Renal cortical epithelial cell (primary cell): ENCODE measurements at places on chromosomes 7 and 10. TPM values are rescaled to one million over a fixed set of nuclear protein-coding genes. Genes with fewer than 3 reads are reported as not detected.

The PSMG3 gene
- total RNA-seq: 12.2 and 41.7 TPM in 2 replicates

The RBP3 gene
- not detected in 2 replicates for total RNA-seq

The ADAM22 gene
- total RNA-seq: 1.2 and 1.6 TPM in 2 replicates

The AGMO gene
- 0.05 and 0.35 TPM in 2 replicates for total RNA-seq

The DENND2A gene
- 13.5 and 67.9 TPM in 2 replicates for total RNA-seq

The CPN1 gene
- total RNA-seq: not detected in 2 replicates

The ODAD2 gene
- total RNA-seq: 1.2 and 4.7 TPM in 2 replicates

The CTAGE15 gene
- total RNA-seq: 0.87 TPM in 1 of 2 replicates, not detected in the other

The NME8 gene
- not detected in 2 replicates for total RNA-seq

The FEZF1 gene
- total RNA-seq: not detected in 2 replicates

The POM121C gene
- total RNA-seq: 6.1 and 29.4 TPM in 2 replicates

The SPAG6 gene
- 0.70 TPM in 1 of 2 replicates, not detected in the other for total RNA-seq

The HTR5A gene
- total RNA-seq: not detected in 2 replicates

- DNase-seq: no peak
Observed at GRCh38 chr10:130986846-130987245, 324.7 kb downstream of the TCERG1L start.

DNA sequence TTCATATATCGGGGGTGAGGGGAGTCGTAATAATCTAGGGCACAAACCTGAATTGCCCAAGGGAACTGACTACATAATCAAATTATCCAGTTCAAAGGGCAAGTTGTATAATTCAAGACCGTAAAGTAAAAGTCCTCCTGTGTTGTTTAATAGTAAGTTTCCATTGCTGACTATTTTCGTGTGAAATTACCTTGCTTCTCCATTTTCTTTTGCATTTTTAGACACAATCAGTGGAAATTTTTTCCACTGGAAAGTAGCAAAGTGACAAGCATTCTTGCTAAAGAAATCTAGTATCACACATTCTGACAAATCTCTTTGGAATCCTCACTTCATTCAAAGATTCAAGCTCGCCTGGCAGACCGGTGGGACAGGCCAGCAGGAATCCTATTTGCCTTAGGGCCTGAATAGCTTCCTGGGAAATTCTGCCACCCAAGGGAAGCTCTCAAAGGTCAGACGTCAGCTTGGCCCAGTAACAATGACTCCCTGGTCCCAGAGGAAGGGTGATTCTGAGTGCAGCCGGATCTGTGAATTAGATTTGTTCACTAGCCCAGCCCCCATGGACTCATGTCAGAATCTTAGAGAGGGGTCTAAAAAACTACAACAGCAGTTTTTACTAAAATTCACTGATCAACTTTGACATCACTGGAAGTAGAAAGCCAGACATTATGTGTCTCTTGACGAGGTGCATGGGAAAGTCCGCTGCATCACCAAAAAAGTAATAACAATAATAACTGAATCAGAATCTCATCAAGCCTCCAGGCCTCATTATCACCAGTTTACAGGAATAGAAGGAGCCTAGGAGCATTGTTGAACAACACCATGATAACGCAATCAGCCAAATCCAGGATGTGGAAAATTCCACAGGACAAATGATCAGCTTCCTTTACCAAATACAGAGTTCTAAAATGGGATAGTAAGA is 161.0 kb downstream of the SKIDA1 start:
- DNase-seq: peak; percentile 92

DNA sequence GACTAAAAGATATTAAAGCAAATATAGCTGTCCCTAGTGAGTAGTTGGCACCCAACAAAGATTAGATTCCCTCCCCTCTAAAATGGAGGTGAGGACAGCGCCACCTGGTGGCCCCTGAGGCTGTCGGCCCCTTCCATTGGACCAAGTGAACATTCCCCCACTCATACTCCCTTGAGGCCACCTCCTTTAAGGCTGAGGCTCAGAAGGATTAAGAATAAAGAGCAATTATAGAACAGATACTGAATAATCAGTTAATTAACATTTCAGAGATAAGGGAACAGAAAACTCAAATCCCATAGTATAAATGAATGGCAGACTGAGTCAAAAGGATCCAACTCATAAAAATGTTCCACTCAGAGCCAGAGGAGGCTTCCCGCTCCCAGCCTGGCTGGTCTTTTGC is 130.4 kb upstream of the GHITM start:
- DNase-seq: no peak

GRCh38 chr7:123747620-123748141 is 1.1 kb downstream of the WASL start:
- peak; percentile 88 for DNase-seq

GRCh38 chr10:127715782-127716378 is 21.1 kb upstream of the FOXI2 start:
- peak; percentile 47 for DNase-seq

GRCh38 chr7:107890493-107890961 is 456 bp upstream of the DLD start:
- DNase-seq: no peak

GRCh38 chr7:37196676-37197075 is 252.0 kb downstream of the ELMO1 start:
- DNase-seq: no peak

DNA sequence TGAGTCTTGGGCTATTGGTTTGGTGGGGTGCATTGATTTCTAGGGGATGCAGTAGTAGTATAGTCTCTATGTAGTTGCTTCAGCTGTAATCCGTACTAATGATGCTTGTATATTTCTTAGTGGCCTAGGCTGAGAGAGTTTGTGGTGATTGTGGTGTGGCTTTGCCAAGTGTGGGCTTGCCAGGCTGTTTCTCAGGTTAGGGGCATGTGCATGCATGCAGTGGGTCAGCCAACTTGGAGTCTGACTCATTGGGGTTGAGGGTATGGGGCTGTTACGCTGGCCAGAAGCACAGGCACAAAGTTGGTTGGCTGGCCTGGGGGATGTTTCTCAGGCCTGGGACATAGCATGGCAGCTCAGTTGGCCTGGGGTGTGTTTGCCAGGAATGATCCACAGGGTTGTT is 25.7 kb upstream of the PLA2G12B start:
- DNase-seq: no peak

GRCh38 chr10:133475821-133476640 is 22.3 kb downstream of the SCART1 start:
- no peak for DNase-seq

DNA sequence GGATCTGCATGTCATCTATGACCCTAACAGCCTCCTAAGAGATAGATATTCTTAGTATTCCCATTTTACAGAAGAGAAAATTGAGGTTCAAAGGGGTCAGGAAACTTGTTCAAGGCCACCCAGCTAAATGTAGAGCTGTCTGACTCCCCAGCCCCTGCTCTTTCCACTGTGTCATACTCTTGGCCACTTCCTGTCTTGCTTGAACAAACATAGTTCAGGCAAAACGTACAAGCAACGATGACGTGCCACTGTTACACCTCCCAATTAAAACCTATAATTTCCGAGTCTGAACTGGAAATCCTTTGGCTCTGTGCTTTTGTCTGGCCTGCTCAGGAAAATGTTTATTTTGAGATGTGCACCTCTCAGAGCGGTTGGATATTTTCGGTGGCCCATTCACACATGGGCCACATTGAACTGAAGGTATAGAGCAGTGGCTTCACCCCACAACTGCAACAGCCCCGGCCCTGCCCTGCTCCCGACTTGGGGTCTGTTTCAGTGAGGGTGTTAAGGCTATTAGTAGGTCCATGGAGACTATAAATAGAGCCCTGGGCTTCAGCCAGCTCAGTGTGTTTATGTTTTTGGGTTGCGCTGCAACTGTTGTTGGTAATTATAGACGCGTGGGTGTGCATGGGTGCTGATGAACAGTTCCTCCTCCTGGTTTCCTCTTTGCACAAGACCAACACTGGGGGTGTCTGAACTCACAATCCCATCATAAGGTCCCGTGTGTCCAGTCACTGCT is 172.3 kb upstream of the ADO start:
- DNase-seq: no peak

DNA sequence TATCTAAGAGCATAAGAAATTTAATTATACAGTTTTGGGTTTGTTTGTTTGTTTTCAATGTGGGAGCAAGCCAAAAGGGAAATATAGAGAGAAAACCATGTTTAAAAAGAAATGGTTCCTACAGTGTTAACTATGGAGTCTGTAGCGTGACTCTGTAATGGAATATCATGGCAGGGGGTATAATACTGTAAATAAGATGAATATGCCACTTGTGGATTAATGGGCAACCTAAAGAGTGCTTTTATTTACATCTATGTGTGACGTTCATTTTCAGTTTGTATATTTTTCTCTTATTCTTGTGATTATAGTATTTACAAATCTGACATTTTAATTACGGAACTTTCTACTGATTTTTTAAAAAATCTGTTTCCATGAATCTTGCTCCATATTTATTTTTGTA is 95.9 kb downstream of the POLL start:
- DNase-seq: no peak

DNA sequence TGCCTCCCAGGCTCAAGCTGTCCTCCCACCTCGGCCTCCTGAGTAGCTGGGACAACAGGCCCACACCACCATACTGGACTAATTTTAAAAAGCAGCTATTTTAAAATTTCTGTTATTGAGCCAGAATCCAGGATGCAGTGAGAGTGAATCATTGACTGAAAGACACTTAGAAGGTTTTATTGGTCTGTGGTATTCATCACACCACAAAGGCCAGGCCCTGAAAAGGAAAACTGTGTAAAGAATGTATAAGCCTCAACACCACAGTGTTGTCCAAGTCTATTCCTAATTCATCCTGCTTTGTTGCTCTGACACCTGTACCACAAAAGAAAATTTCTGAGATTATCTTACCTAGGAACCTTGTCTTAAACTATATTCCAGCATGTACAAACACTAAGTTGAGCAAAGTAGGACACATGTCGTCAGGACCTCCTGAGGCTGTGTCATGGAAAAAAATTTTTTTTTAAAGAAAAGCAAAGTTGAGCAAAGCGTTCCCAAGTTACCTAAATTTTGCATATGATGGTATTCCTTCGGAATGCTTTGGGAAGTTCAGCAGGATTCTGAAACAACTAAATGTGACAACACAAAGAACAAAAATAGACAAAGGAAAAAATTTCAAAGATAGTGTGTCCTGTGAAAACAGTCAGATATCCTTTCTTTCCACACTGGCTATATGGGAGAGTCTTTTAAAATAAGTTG is 129.6 kb upstream of the MKLN1 start:
- DNase-seq: peak; percentile 64

- DNase-seq: no peak
Observed at GRCh38 chr7:15747301-15747700, 60.8 kb upstream of the MEOX2 start.

- DNase-seq: no peak
Observed at GRCh38 chr10:119177708-119178371, 772 bp downstream of the PRDX3 start.

DNA sequence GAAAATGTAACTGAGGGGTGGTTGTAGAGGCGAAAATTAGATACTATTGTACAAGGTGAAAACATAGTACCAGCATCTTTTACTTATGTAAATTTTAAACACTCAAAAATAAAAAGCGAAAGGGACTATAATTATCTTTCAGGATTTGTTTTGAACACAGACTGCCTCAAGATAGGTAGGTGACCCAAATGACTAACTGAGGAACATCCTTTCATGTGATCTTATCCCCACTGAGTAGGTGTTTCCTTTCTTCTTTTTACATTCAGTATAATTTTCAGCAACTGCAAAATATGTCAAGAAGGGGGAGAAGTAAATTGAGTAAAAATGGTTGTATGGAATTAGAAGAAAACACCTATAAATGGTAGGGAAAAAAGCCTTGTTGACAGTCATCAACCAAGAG is 236.7 kb downstream of the PHF14 start:
- no peak for DNase-seq

GRCh38 chr7:79872176-79872575 is 262.5 kb upstream of the GNAI1 start:
- DNase-seq: no peak

- DNase-seq: no peak
Observed at GRCh38 chr7:65915921-65916657, 43.2 kb downstream of the VKORC1L1 start.

DNA sequence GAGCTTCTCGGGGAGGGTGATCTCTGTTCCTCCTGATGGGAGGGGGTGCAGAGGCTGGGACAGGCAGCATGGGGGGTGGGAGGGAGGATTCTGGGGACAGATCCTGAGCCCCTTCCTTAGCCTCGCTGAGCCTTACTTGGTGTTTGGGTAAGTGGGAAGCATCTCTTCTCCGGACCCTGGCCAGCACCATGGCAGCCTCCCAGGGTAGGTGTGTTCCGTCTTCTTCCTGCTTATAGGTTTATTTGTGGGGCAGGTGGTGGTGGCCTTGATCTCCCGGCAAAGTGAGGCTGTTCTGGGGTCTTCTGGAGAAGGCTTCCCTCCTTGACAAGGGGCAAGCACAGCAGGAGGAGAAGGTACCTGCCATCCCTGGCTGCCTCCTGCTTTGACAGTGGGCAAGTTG is 226.9 kb downstream of the GLRX3 start:
- no peak for DNase-seq

- no peak for DNase-seq
Observed at GRCh38 chr10:36177071-36177470, 535.0 kb upstream of the FZD8 start.

DNA sequence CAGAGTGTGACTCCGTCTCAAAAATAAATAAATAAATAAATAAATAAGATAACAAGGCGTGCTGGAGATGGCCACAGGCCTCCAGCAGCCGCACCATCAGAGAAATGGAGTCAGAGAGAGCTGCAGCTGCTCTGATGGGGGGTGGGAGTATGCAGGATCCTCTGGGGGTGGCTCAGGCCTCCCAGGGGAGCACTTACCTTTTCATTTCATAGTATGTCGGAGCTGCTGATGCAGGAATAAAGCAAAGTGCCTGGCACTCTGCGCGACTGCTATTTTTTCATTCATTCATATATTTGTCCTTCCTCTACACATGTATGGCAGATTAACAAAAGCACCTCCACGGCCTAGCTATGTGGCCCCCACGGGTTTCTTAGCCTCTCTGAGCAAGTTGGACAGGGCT is 175.9 kb downstream of the CUX1 start:
- no peak for DNase-seq

GRCh38 chr10:115278294-115278693 is 185.1 kb downstream of the ATRNL1 start:
- no peak for DNase-seq

- no peak for DNase-seq
Observed at GRCh38 chr10:8052341-8052955, 2.0 kb upstream of the GATA3 start.

- DNase-seq: peak; percentile 79
Observed at GRCh38 chr7:130352194-130353074, 7.8 kb downstream of the CPA5 start.

DNA sequence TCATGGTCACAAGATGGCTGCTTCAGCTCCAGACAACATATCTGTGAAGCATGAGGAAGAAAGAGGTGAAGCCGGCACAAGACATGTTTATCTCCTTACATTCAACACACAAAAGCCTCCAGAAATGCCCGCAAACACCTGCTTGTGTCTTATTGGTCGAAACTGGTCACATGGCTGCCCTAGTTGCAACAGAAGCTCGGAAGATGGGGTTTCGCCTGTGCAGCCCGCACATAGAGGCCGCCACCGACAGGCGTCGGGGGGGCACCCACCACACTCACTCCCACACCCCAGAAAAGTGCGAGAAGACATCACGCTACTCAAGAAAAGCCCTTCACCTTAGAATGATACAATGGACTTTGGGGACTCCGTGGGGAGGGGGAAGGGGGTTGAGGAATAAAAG is 63.0 kb upstream of the MGMT start:
- DNase-seq: no peak

- no peak for DNase-seq
Observed at GRCh38 chr7:37405603-37406122, 43.0 kb downstream of the ELMO1 start.
